Amniotic stem cell (primary cell): ENCODE measurements at places on chromosomes 12 and 14.
A peak's percentile ranks its signal among the peaks of the same experiment; 100 is the strongest.

DNA sequence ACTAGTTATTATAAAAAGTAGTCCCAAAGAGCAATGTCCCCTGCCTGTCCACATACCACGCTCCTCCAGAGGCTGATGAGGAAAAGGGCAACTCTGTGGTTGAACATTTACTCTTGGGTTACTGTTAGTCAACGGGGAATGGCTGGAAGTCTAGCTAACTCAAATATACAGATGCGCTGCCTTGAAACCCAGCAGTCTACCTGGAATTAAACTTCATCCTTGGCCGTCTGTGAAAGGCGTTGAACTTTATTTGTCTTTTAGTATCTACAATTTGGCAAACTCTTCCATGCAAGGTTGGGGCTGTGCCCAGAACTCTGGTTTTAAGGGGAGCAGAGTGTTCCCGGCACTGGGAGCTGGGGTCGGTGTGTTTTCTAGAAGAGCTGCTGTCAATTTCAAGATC lies 3.9 kb upstream of the MEG3 start:
- no peak for DNase-seq

- no peak for DNase-seq
Measured at GRCh38 chr12:93991829-93992461, 156.4 kb upstream of the PLXNC1 start.

- no peak for DNase-seq
Measured at GRCh38 chr12:51753980-51754675, 94.4 kb downstream of the FIGNL2 start.

- no peak for DNase-seq
Measured at GRCh38 chr14:53432378-53432802, 279.3 kb upstream of the DDHD1 start.

GRCh38 chr12:75291014-75291413 lies 39.1 kb downstream of the CAPS2 start:
- no peak for DNase-seq

- no peak for DNase-seq
Measured at GRCh38 chr12:130200445-130200844, 38.2 kb downstream of the FZD10 start.

GRCh38 chr14:48738186-48738925 lies 847.8 kb downstream of the RPS29 start:
- DNase-seq: no peak

- DNase-seq: no peak
Measured at GRCh38 chr14:78657451-78657850, 487.3 kb downstream of the NRXN3 start.

- no peak for DNase-seq
Measured at GRCh38 chr12:116616536-116617248, 57.5 kb downstream of the MAP1LC3B2 start.

DNA sequence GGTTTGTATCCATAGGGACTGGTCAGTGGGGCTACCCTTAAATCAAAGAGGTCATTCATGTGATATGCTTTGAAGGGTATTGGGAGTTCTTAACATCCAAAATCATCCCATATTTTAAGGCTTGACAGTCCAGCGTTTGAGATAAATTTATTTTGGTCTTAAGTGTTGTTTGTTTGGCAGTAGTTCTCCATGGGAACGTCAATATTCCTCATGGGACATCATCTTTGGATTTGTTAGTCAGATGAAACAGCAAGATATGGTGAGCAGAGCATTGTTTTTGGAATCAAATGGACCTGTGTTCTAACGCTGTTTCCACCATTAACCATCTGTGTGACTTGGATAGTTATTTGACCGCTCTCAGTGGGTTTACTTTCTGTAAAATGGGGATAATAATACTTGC lies 45.9 kb upstream of the GSG1 start:
- no peak for DNase-seq

DNA sequence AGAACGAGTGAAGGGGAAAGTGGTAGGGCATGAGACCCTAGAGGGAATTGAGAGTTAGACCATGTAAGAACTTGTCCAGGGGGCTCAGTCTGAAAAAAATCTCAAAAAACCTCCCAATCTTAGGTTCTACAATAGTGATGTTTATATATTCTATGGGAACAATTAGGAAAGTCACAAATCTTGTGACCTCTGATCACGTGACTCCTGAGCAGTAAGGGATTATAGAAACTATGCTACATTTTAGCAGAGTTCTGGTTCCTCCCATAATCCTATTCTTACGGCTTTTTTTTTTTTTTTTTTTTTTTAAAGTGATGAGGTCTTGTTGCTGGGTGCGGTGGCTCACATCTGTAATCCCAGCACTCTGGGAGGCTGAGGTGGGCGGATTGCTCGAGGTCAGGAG lies 5.8 kb downstream of the ADCK1 start:
- DNase-seq: no peak

GRCh38 chr12:3533703-3534386 lies 42.8 kb downstream of the PRMT8 start:
- DNase-seq: no peak

GRCh38 chr14:67674139-67674479 lies 323 bp downstream of the VTI1B start:
- DNase-seq: peak; percentile 22

- no peak for DNase-seq
Measured at GRCh38 chr12:3712209-3712992, 40.5 kb downstream of the CRACR2A start.

- no peak for DNase-seq
Measured at GRCh38 chr12:51395283-51396230, 4.4 kb upstream of the GALNT6 start.

GRCh38 chr12:3078086-3078820 lies 1.1 kb downstream of the TSPAN9 start:
- DNase-seq: no peak

DNA sequence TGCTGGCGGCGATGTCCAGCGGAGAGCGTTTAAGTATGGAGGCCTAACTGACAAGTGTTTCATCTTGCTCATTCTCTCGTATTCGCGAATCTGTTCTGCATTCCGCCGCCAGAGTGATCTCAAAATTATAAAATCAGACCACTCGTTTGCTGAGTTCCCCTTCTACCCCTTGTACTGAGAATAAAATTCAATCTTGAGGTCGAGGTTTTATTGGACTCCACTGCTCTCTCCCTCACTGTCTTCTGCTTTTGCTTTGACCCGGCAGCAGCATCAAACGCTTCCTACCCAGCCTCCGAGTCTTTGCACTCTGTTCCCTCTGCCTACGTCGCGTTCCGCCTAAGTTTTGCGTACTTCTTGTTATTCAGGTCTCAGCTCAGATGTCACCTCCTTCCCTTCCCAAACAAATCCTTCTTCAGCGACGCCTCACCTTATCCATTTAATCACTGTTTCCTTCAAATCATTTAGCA lies 462 bp downstream of the KNTC1 start:
- DNase-seq: no peak

DNA sequence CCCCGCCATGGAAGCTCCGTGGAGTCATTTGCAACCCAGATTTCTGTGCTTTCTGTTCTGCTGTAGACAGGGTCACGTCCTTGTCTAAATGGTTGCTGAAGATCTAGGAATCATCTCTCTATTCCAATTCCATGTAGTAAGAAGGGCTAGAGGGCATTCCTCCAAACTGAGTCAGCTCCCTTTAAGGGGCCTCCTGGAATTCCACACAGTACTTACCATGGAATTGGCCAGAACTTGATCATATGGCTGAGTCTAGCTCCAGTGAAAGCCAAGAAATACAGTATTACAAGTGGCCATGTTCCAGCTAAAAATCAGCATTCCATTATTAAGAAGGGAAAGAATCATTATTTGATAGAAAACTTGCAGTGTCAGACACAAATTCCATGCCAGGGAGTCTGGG lies 171.9 kb downstream of the PRKCH start:
- peak; percentile 43 for DNase-seq

DNA sequence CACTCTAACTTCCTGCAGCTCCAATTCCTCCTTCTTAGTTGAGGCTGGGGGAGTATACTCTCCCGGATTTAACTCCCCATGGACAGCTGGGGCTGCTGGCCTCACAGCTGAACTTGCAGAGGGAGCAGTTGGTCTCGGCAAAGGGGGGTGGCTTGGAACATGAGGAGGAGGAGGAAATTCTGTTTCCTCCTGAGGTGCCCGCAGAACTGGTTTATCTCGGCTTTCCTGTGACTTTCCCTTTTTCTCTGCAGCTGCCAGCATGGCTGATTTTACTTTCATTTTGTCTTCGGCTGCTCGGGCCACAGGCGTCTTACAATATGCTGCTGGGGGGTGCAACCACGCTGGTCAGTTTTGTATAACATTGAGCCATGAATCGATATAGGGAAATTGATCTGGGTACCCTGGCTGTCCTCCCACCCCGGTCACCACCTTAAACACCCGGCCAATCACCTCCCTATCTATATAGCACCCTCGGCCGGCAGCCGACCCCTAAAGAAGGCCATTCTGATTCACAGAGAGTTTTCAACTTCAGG lies 1317.6 kb downstream of the TMEM121 start:
- DNase-seq: no peak

DNA sequence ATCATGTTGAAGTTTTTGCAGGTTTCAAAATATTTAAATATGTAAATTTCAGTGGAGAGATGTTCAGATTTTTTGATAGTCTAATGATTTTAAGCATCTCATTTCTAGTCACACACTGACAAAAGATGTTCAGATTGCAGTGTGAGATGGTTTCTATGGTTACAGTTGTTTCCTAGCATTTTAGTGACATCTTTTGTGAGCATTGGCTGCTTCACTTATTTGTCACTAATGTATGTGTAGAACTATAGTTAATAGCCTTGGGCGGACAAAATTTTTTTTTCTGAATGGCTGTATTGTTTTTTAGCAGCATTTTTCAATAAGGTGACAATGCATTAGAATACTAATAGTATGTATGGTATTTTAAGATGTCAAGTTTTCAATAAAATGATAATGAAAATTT lies 315.6 kb upstream of the PRKD1 start:
- no peak for DNase-seq

DNA sequence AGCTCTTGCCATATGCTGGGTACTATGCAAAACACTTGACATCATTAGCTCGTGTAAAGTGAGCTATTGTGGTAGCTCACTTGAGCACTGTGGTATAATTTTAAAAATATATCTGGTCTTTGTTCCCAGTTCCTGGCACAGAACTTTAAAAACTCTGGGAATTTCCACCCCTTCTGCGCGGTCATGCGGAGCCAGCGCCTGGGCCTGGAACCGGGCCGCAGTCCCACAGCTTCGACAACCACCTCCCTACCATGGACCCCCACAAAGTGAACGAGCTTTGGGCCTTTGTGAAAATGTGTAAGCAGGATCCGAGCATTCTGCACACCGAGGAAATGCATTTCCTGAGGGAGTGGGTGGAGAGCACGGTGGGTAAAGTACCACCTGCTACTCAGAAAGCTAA lies 123.1 kb downstream of the NUAK1 start:
- DNase-seq: no peak

GRCh38 chr14:34007902-34008301 lies 57.0 kb upstream of the EGLN3 start:
- DNase-seq: no peak
